T-helper 2 cell treated with Interferon-gamma antibody and Interleukin-4, amounts not matched to agents 5 μg/mL and 100 μg/mL, for 36 hours (primary cell): ENCODE measurements at places on chromosomes 2 and 18.

- DNase-seq: no peak
- H3K4me1 ChIP-seq: no peaks in the 10 kb centered on the region
- H3K4me3 ChIP-seq: no peak overlapping the region
These were observed 38.8 kb downstream of the TMEM178A start for GRCh38 chr2:39704540-39704939.

DNA sequence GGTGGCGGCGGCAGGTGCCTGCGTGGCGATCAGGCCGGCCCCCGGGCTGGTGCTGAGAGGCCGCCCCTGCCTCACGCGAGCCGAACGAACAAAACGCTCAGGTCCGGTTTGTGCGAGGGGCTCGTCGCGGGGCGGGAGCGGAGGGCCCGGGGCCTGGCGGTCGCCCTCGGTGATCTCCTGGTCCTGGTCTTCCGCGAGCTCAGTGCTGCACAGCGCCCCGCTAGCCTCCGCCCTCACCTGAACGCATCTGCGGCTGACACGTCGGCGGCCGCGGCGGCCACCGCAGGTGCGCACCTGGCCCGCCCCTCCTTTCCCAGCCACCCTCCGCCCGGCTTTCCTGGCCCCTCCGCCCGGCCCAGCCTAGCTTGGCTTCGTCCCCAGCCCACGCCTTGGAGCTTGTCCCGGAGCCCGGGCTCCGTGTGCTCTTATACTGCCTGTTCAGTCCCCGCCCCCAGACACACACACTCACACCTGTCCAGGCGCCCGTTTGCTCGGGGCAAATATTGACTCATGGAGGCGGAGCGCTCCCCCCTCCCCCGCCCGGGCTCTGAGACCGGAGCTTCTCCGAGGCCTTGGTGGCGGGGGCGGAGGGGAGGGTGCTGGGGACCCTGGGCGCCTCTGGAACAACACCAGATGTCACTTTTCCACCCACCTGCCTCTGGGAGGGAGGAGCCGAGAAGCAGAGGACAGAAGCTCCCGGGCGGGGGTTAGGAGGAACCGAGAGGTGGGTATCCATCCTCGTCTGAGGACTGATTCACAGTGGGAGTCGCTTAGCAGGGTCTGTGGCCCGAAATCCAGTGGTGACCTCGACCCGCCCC is 8.6 kb upstream of the CRYBA2 start:
- peak; percentile 18 for DNase-seq
- H3K27me3 ChIP-seq: peaks cover 68% of the 10 kb centered on the region
- H3K27ac ChIP-seq: no peak overlapping the region
- no peaks in the 10 kb centered on the region for H3K36me3 ChIP-seq
- no peak overlapping the region for H3K4me3 ChIP-seq
- peaks cover 2% of the 10 kb centered on the region for H3K4me1 ChIP-seq

DNA sequence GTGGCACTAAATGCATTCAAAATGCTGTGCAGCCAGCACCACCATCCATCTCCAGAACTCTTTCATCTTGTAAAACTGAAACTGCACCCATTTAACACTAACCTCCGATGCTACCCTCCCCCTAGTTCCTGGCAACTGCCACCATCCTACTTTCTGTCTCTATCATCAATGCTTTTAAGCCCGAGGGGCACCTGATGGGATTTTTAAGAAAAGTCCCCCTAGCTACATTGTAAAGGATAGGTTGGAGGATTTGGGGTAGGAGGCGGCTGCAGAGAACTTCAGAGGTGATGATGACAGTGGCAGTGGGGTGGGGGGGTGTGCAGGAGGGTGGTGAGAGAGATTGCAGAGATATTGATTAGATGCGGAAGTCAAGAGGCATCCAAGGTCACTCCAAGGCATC is 10.8 kb upstream of the YWHAQ start:
- peaks cover 26% of the 10 kb centered on the region for H3K4me1 ChIP-seq
- DNase-seq: peak; percentile 38
- peak overlapping the region; percentile 85 for H3K27ac ChIP-seq
- H3K36me3 ChIP-seq: no peaks in the 10 kb centered on the region

DNA sequence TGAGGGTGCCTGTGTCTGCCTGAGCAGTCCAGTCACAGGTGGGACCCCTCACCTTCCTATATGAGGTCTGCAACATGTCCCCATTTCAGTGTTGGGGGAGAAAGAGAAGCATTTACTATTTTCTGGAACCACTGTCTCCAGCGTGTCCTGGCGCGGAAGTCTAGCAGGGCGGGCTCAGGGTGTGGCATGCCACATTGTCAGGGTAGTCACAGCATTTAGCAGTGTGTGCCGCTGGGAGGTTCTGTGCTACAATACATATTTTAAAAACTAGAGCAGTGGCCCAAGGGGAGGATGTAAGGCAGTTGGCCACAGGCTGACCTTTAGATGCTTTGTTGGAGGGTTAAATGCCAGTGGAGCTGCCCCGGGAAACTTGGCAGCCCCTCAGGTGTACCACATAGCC is 12.5 kb downstream of the UBE2F start:
- DNase-seq: no peak
- peaks cover 58% of the 10 kb centered on the region for H3K36me3 ChIP-seq
- peak overlapping the region; percentile 67 for H3K4me3 ChIP-seq

- H3K4me1 ChIP-seq: peaks cover 6% of the 10 kb centered on the region
- no peaks in the 10 kb centered on the region for H3K36me3 ChIP-seq
- DNase-seq: no peak
These were observed 148.1 kb downstream of the ZFP36L2 start for GRCh38 chr2:43078301-43078700.

DNA sequence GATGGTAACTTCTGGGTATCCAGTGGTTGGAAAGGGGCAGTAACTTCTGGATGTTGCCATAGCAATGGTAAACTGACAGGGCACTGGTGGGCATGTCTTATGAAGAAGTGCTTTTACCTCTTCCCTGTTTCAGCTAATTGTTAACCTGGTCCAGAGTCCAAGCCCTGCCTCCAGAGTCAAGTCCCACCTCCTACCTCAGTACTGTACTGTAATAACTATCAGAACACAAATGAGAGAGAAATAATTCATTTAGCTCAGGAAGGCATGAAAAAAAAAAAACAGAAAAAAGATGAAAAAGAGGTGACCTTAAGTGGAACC is 237.0 kb downstream of the ZNF804A start:
- no peak overlapping the region for H3K4me3 ChIP-seq
- H3K4me1 ChIP-seq: no peaks in the 10 kb centered on the region
- H3K36me3 ChIP-seq: no peaks in the 10 kb centered on the region

GRCh38 chr2:25369439-25369838 is 27.7 kb upstream of the DNMT3A start:
- H3K4me1 ChIP-seq: peaks cover 2% of the 10 kb centered on the region
- no peak overlapping the region for H3K4me3 ChIP-seq
- no peaks in the 10 kb centered on the region for H3K36me3 ChIP-seq
- no peaks in the 10 kb centered on the region for H3K27me3 ChIP-seq
- DNase-seq: no peak

- no peaks in the 10 kb centered on the region for H3K36me3 ChIP-seq
- no peak within 1 kb of the TSS for H3K27ac ChIP-seq
- no peak within 1 kb of the TSS for H3K4me3 ChIP-seq
- no peak for DNase-seq
- no peaks in the 10 kb centered on the region for H3K27me3 ChIP-seq
These were observed at the start of gene MC4R for GRCh38 chr18:60372596-60372995. MC4R (minus strand) TSS chr18:60372775; CDS start chr18:60372349, 426 bp downstream.

DNA sequence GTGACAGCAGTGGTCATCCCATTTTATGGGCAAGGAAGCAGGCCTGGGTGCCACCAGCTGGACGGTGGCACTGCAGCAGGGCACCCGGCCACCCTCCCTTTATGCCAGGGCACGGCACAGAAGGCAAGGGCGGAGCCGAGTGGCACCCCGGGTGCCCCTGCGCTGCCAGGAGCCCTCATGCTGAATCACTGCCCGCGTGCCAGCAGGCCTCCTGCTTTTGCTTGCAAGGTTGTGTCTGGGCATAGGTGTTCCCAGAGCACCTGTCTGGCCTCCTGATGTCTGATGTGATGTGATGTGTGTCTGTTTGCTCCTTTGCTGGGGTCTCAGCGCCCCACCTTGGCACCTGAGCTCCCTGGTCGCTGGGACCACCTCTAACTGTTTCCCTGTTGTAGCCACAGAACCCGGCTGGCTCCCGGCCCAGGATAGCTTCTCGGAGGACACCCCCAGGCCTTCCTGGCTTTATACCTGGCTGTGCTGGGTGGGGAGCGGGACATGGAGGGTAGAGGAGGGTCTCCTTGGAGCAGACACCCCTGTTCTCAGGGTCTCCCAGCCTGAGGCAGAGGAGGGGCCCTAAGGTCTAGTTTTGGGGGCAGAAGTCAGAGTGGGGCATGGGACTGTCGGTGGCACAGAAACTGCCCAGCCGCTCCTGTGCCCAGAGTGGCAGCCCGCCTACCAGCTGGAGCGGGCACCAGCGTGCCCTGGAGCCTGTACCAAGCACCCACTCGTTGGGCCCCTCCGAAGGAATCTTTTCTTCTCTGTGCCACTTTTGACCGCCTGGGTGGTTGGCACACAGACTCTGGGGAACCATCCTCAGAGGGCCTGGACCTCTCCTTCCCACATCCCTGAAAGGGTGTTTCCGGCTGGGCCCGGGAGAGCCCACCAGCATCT is 3.6 kb downstream of the GPC1 start:
- H3K27ac ChIP-seq: no peak overlapping the region
- H3K27me3 ChIP-seq: peaks cover 15% of the 10 kb centered on the region
- peaks cover 6% of the 10 kb centered on the region for H3K4me1 ChIP-seq
- no peak for DNase-seq

DNA sequence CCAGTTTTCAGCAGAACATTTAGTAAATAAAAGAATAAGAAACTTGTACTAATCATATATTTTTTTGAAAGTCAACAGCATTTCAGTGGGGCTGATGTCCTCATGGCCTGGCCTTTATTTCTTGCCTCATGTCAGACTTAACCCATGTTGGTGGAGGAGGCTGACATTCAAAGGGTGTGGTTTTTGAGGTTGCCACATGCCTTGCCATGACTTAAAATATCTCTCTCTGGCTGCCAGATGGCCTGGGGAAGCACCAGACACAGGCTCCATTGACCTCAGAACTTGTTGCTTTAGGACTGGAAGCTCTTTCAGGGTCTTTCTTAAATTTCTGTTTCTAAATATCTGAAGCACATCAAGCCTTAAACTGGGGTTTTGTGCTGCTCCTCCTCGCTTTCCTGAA is 32.5 kb upstream of the CD28 start:
- H3K4me1 ChIP-seq: peaks cover 31% of the 10 kb centered on the region
- no peaks in the 10 kb centered on the region for H3K27me3 ChIP-seq
- H3K4me3 ChIP-seq: peak overlapping the region; percentile 48
- peak; percentile 76 for DNase-seq
- peaks cover 7% of the 10 kb centered on the region for H3K36me3 ChIP-seq
- peak overlapping the region; percentile 70 for H3K27ac ChIP-seq

- H3K4me3 ChIP-seq: no peak overlapping the region
- no peak overlapping the region for H3K27ac ChIP-seq
- H3K4me1 ChIP-seq: no peaks in the 10 kb centered on the region
- no peaks in the 10 kb centered on the region for H3K36me3 ChIP-seq
These were observed 468.4 kb downstream of the MBD2 start for GRCh38 chr18:53755914-53756609.

- H3K4me1 ChIP-seq: peaks cover 12% of the 10 kb centered on the region
- H3K27ac ChIP-seq: no peak overlapping the region
- no peaks in the 10 kb centered on the region for H3K27me3 ChIP-seq
These were observed 4.0 kb upstream of the LCLAT1 start for GRCh38 chr2:30443081-30443480.

- no peak for DNase-seq
- no peaks in the 10 kb centered on the region for H3K4me1 ChIP-seq
- no peaks in the 10 kb centered on the region for H3K36me3 ChIP-seq
- no peaks in the 10 kb centered on the region for H3K27me3 ChIP-seq
- no peak overlapping the region for H3K4me3 ChIP-seq
These were observed 55.8 kb downstream of the KCNE4 start for GRCh38 chr2:223107825-223108224.

DNA sequence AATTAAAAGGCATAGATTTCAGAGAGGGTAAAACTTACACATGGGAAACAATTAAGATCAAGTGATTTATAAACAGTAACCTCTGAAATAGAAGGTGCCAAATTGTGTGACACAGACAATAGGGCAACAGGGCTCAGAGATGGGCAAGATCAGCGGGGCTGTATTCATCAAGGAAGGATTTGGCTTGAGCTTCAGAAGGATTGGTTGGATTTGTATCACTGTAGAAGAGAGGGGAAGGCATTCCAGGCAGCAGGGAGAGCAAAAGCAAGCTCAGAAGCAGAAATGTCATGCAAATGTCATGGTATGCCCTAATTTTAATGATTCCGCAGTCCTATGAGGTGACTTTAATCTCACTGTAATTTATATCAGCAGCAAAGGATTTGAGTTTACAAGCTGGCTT is 415.0 kb upstream of the NRP2 start:
- no peak for DNase-seq
- no peaks in the 10 kb centered on the region for H3K36me3 ChIP-seq
- peaks cover 48% of the 10 kb centered on the region for H3K27me3 ChIP-seq
- no peak overlapping the region for H3K27ac ChIP-seq
- no peak overlapping the region for H3K4me3 ChIP-seq

DNA sequence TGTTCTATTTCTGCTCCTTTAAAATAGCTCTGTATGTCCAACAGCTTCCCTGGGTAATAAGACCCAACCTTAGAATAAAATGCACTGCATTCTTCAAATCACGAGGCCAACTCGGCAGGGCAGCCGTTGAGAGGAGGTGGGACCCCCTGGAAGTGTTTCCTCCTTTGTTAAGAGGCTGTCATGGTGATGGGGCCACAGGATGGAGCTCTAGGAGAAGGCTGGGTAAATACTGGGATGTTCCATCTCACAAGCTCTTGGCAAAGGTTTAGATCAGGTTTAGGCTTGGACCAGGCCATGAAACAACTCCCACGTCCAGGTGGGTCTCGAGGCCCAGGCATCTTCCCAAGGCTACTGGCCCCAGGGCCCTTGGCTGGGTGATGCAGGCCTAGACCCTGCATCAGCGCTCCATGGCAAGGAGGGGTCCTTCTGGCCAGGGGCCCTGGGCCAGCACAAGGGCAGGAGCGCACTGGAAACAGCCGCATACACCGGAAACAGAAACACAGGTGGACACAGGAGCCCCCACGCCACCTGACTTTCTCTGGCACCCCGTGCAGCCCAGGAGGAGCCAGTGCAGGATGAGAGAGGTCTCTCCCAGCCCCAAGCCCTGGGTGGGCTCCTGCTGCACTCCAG is 38.8 kb upstream of the OTOS start:
- H3K36me3 ChIP-seq: no peaks in the 10 kb centered on the region
- no peak for DNase-seq
- no peak overlapping the region for H3K27ac ChIP-seq
- no peak overlapping the region for H3K4me3 ChIP-seq
- no peaks in the 10 kb centered on the region for H3K4me1 ChIP-seq

DNA sequence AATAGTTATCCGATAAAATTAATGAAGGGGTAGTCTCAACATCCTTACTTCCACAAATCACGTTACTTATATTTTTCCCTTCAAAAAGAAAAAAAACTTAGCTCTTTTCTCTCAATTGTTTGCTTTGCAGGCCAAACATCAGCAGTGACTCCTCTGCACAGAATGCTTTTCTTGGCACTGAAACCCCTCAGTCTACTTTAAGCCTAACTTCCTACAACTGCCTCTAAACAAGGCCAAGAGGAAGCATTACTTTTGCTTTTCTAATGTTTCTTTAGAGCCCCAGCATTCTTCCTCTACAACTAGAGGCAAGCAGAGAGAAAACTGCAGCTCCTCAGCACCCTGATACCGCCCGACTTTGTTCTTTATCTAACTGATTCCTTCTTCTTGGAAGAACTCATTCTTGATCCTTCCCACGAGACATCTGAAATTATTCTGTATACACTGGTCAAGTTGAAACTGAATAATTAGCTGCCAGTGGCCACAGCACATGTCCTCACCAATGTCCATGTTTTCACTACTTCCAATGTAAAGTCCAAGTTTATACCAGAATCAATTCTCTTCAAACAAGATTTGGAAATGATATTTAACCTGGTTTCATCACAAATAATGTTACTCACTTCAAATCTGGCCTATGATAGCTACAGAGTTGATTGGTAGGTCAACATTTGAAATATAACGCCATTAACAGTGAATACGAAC is 55.3 kb downstream of the DTNB start:
- H3K27ac ChIP-seq: no peak overlapping the region
- no peak for DNase-seq
- H3K27me3 ChIP-seq: no peaks in the 10 kb centered on the region
- H3K4me1 ChIP-seq: peaks cover 1% of the 10 kb centered on the region
